ENCODE measurements at places on chromosomes 13 and 19. TPM values are rescaled to one million over a fixed set of nuclear protein-coding genes. Genes with fewer than 3 reads are reported as not detected.

Gene HNRNPM
- 46.7 TPM for total RNA-seq

Gene NALCN
- total RNA-seq: 9.6 TPM

DNA sequence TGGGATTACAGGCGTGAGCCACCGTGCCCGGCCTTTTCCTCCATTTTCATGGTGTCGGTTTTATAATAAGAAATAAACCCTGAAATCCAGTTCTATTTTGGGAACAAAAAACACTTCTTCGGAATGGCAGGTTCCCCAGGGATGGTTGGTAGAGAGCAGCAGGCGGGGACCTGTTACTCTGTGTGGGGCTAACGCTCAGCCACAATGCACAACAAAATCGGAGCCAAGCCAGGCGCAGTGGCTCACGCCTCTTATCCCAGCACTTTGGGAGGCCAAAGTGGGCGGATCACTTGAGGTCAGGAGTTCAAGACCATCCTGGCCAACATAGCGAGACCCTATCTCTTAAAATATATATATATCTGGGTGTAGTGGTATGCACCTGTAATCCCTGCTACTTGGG is 5.7 kb downstream of the TBXA2R start:
- no peak for DNase-seq

DNA sequence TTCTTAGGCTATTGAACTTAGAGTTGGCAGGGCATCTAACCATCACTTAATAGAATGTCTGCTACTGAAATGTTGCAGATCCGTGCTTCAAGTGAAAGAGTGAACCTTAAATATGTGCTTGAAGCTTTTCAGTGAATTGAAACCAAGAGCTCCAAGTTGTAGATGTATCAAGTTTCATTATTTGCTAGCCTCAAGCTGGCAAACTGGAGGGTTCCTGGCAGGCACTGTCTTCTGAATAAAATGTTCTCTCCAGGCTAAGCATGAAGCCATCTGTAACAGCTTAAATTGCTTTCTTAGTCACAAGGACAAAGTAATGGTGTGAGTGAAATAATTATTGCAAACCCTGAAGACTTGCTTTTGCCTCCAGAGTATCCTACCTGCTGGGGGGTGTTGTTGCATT is 415.0 kb upstream of the SPRY2 start:
- DNase-seq: no peak

- peak; percentile 91 for DNase-seq
Observed at GRCh38 chr19:18932216-18932841, 8.7 kb downstream of the HOMER3 start.

DNA sequence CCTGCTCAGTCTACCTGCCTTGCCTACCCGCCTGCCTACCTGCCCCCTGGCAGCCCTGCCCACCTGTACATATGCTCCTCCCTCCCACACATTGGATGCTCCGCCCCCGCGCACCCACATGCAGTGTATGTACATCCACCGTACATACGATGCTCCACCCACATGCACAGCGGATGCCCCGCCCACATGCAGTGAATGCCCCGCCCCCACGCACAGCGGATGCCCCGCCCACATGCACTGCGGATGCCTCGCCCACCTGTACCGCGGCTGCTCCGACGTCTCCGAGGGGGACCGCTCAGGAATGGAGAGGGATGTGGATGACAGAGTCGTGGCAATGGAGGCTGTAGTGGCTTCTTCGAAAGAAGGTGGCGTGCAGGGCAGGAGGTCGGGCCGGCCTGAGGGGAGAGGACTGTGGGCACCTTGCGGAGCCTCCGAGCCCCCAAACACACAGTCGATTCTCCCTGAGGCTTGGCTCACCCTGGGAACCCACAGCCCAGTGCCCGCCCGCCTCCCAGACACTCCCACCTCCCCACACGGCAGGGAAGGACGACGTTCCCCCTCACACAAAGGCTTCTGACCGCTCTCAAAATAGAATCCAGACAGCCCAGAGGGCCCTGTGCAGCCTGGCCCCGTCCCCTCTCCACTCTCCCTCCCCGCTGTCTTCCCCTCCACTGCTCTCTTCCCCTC is 16.5 kb upstream of the CACTIN start:
- DNase-seq: no peak

GRCh38 chr19:2974342-2975041 is 2.9 kb upstream of the TLE6 start:
- DNase-seq: peak; percentile 64

- no peak for DNase-seq
Observed at GRCh38 chr19:17281391-17282304, at the start of gene ANKLE1. Gene ANKLE1 (plus strand): TSS chr19:17281901. CDS start chr19:17281921, 20 bp downstream.

- no peak for DNase-seq
Observed at GRCh38 chr19:18093439-18094161, 4.0 kb upstream of the MAST3 start.

All from heart left ventricle (tissue), 16 donors.